Endothelial cell of umbilical vein (primary cell): ENCODE measurements at places on chromosomes 2 and 18.
A peak's percentile ranks its signal among the peaks of the same experiment; 100 is the strongest.

GRCh38 chr2:15556311-15556930 lies 4.7 kb downstream of the NBAS start:
- no peak for DNase-seq

GRCh38 chr2:134679745-134680144 lies 39.1 kb downstream of the TMEM163 start:
- no peak for DNase-seq

DNA sequence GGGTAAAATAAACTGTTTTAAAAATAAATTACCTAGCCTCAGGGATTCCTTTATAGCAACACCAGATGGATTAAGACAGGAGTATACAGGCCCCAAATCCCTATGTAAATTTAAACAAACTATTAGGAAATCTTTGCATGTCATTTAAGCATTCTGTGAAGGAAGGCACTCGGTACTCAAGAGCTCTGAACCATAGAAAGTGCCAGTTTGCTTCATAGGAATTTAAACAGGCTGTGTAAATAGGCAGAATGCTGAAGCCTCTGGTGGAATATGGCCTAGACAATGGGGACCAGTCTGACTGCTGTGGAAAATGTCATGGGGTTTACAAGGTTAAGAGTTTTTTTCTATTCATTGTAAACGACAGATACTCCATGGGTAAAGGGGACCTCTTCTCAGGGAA lies 377.4 kb downstream of the DLGAP1 start:
- no peak for DNase-seq

- DNase-seq: no peak
Measured at GRCh38 chr2:103169861-103170260, 408.0 kb downstream of the TMEM182 start.

DNA sequence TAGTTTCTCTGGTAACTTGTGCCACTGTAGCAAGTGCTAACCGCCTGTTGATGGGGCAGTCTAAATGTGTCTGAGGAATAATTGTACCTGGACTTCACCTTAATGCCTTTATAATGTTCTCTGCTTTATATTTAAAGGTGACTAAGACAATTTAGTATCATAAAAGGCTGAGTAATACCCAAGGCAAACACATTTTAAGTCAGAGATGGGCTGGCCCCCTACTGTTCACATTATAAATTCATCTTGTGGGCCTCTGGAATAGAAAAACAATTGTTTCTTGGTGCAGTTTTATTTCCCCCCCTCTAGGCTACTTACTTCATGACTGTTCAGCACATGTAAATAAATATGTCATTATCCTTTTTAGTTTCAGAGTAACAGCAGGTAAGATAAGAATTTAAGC lies 559.3 kb upstream of the PIK3C3 start:
- no peak for DNase-seq

- DNase-seq: no peak
Measured at GRCh38 chr18:76767954-76768353, 54.4 kb upstream of the ZNF236 start.

DNA sequence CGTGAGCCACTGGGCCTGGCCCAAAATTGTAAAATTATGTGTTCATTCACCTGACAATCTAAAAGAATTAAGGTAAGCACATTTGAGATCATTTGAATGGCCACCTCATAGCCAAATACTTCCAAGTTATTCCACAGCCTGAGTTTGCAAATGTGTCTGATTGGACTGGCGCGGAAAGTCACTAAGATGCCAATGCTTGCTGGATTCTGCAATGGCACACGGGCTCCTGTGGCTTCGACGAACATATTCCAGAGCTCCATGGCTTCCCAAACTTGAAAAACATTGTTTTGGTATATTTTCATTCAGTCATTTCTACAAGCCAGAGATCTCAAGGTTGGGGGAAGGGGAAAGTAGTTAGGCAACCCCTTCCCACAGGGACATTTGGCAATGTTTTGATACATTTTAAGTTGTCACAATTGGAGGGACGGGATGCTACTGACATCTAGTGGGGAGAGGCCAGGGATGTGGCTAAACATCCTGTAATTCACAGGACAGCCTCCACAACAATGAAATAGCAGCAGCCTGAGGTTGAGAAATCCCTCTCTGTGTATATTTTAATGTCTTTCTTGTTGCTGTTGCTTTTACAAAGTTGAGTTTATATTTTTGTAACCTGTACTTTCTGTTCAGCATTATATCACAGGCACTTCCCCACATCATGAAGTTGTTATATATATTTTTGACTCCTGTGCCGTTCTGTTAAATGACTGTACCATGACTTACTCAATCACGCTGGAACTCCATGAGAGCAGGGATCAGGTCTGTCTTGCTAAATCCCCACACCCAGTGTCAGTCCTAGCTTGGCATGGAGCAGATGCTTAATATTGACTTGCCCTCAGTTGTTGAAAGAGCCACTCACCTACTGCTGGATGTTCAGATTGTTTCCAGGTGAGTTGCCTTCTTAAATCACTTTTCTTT lies 56.9 kb downstream of the COL4A4 start:
- peak; percentile 32 for DNase-seq
